ENCODE measurements at places on chromosomes 1 and 21.

DNA sequence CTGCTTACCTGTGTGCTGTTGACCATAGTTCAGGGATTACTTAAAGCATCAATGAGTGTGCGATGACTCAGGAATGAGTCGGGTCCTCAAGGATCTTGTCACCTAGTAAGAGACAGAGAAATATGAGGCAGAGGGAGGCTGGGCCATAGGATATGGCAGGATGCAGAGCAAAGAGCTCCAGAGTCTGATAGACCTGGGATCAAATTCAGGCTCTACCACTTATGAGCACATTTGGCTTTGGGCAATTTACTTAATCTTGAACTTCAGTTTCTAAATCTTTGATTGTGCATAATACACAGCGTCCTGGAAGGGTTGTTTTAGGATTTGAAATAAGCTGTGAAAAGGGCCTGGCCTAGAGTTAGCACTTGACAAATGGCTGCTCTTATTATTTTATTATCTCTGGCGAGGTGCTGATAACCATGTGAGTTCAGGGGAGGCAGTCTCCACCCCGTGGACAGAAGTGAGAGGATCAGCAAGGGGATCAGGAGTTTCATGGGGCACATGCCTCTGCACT, 94.5 kb downstream of the ROR1 start:
- DNase-seq, result no peak

- DNase-seq, result no peak
These were observed 10.0 kb upstream of the ABCG1 start for GRCh38 chr21:42208801-42209490.

DNA sequence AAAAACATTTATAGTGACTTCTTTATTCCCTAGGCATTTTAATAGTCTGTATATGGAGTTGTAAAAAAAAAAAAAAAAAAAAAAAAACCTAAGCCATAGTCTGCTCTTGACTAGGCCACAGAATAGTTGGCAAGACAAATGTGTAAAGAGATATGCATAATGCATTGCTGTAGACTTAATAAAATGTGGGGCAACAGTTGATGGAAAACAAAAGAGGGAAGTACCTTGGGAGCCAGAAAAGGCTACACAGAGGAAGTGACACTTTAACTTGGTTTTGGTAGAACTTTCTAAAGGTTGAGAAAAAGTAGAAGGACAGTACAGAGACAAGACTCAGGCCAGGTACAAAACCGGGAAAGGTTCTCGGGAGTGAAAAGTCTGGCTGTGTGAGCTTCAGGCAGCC, 802.9 kb upstream of the ADAMTS5 start:
- no peak for DNase-seq

DNA sequence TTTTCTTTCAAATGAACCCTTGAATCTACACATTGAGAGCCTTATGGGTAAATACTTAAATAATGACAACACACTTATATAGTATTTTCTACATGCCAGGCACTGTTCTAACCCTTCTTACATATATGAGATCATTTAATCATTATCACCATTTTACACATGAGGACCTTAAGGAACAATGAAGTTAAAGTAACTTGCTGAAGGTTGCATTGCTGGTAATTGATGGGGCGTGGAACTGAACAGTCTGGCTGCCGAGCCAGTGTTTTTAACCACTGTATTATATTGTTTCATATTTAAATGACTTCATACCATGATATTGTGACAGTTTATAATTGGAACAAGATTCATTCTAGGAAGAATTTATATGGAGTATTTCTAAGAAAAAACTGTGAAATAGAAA, 111.9 kb upstream of the TENT5C start:
- no peak for DNase-seq

DNA sequence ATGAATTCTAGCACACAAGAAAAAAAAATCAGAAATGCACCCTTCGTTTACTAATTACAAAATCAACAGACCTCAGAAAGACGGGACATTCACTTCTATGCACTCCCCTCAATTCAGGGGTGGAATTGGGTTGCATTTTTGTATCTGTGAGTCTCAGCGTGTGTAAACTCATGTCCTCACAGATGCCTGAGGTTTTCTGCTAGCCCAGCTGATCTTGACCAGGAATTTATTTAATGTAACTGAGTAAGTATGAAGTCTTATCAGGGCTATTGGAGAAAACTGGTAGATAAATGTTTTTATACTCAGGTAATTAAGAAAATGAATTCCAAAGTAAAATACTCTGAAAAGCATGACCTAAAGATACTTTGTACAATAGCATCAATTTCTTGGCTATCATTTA, 167.7 kb downstream of the RUNX1 start:
- DNase-seq, result no peak
